Esophagus squamous epithelium (tissue), 5 donors: ENCODE measurements at places on chromosomes 7 and 10. TPM values are rescaled to one million over a fixed set of nuclear protein-coding genes. Genes with fewer than 3 reads are reported as not detected.

CARD11 gene
- total RNA-seq = 1.1 TPM

- no peak for DNase-seq
Measured at GRCh38 chr7:32890010-32890792, 1.4 kb downstream of the KBTBD2 start.

DNA sequence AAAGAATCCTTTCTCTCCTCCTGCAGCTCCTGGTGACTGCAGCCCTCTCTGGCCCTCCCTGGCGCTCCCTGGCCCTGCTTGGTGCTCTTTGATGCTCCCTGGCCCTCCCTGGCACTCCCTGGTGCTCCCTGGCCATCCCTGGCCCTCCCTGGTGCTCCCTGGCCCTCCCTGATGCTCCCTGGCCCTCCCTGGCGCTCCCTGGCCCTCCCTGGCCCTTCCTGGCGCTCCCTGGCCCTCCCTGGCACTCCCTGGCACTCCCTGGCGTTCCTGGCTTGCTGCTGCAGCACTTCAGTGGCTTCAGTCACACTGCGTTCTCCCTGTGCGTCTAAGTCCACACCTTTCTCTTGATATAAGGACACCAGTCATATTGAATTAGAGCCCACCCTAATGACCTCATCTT is 15.2 kb upstream of the FGFR2 start:
- no peak for DNase-seq

GRCh38 chr10:101367569-101368453 is 13.8 kb downstream of the BTRC start:
- no peak for DNase-seq

DNA sequence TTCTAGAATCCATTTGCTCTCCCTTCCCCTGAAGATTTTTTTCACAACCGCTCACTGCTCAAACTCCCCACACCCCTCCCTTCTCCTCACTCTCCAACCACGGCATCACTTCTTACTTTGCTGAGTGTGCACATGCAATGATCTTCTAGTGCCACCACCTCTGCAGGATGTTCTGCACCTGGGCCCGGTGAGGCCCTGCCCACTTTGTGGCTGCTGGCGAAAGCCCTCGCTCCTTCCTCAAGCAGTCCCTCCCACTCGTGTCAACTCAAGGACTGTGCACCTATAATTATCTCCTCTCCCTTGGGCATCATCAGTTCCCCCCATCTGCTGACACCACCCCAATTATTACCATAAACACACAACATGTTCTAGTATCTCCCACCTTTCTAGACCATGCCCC is 91.0 kb upstream of the LANCL2 start:
- no peak for DNase-seq

HELLS gene
- total RNA-seq = 48.9 TPM

- no peak for DNase-seq
Measured at GRCh38 chr7:12094365-12094921, 116.7 kb upstream of the TMEM106B start.
